ENCODE measurements at places on chromosomes 6 and 20. TPM values are rescaled to one million over a fixed set of nuclear protein-coding genes. Genes with fewer than 3 reads are reported as not detected.

DNA sequence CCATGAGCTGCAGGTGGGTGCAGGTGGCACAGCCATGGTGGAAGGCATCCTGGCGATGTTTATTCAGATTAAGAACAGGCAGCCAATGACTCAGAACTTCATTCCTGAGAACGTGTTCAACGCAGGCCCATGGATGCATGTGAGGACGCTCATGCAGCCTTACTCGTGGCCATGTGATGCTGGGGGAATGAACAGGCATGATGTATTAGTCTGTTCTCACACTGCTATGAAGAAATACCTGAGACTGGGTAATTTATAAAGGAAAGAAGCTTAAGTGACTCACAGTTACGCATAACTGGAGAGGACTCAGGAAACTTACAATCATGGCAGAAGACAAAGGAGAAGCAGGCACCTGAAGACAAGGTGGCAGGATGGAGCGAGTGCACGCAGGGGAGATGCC lies 146.6 kb downstream of the RNASET2 start:
- no peak for DNase-seq

GRCh38 chr6:89438248-89438647 lies 5.3 kb downstream of the ANKRD6 start:
- DNase-seq, result no peak

CNR1 gene
- 327 TPM for total RNA-seq

DTNBP1 gene
- 5.9 TPM for total RNA-seq

GRCh38 chr6:18897350-18897749 lies 510.2 kb downstream of the RNF144B start:
- no peak for DNase-seq

Measured in occipital lobe (tissue), 3 donors.